Pulmonary artery endothelial cell (primary cell): ENCODE measurements at places on chromosomes 6 and 20. TPM values are rescaled to one million over a fixed set of nuclear protein-coding genes. Genes with fewer than 3 reads are reported as not detected.

GRCh38 chr6:125984311-125984710, 2.0 kb upstream of the TRMT11 start:
- no peak for DNase-seq

DNA sequence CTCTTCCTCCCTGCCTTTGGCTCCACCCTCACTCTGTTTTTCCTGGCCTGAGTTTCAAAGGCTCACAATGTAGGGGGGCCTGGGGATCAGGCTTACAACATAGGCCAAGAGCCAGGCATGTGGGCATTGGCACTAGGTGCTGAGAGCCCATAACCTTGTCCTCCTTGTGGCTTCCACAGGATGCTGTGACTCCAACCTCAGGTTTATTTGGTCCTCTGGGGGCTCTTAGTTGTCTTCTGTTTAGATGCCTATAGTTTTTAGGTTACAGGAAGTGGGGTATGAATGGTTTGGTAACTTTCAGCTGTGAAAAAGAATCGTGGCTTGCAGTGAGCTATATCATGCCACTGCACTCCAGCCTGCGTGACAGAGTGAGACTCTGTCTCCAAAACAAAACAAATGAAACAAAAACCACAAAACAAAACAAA, 25.6 kb downstream of the MMP24 start:
- DNase-seq = no peak

- DNase-seq = no peak
Measured at GRCh38 chr6:48027704-48028435, 83.1 kb downstream of the PTCHD4 start.

- DNase-seq = no peak
Measured at GRCh38 chr6:150046943-150047342, 21.6 kb upstream of the RAET1L start.

DNA sequence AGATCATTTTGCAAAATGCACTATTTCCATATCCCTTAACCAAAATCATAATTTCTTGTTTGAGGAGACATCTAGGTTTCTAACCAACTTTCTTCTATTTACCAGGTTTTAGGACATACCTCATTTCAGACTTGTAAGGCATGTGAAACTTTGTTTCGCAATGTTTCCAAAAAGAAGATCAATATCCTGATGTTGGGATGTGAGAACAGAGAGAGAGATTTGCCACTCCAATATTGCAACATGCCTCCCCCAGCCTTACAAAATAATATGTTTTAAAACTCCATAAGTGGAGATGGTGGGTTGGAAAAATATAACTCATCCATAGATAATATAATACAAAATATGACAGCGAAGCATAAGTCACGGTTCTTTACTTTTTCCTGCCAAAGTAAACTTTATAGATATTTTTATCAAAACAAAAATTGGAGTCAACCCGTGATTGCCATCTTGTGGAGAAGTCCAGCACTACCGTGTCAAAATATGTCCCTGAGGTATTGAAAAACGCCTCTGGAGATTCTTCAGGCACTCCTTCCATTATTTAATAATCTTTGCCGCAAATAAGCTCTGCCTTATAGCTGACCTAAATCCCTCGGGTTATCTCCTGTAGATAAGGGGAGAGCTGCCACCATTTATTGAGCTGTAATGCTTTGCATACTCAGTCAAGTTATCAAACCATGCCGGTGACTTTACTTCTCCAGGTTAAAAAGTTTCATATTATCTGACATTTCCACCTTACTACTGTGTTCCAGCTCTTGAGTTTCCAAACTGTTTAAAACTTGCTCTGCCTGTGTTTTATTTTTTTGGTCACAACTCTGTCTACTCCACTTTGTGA, 534.2 kb downstream of the HACE1 start:
- DNase-seq = no peak

DNA sequence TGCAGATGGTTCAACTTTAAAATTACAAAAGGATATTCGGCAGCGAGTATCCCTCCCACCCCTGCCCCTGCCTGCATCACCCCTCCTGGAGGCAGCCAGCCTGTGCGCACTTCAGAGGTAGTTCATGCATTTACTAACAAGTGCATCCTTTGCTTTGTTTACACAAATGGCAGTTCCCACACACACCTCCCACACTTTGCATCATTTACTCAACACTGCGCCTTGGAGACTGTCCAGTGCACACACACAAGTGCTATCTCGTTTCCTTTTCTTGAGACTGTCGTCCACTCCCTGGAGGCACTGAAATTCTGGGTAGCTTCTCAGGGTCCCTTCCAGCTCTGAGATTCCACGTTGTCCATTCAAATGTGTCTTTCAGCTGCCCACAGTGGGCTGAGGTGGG, 53.1 kb upstream of the VSX1 start:
- DNase-seq = no peak

DNA sequence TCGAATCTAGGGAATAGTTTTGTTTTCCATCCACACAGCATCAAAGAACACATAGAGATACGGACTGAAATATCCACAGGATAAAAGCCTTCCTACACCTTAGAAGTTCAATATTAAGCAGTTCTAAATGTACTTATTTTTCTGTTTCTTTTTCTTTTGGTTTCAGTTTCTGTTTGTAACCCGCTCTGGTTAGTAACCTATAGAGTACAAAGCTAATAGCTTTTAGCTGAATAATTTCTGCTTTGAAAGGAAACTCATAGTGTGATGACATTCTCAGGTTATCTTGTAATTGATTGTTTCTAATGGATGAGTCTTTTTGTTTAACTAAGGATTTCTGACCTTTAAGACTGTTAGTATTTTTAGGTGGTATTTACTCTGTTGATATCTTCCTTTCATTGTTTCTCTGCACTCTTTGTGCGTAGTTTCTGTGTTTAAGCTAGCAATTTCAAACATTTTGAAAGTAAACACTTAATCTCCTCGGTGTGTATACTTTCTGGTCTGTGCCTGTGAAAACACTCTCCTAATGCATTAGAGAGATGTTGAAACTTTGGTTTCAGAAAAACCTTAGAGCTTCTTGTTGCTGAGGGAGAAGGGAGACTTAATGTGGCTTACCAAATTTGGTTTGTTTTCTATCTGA, 385.5 kb downstream of the HDGFL1 start:
- DNase-seq = no peak

- no peak for DNase-seq
Measured at GRCh38 chr6:154619146-154619545, 108.7 kb upstream of the CNKSR3 start.

GRCh38 chr6:32837651-32838113, 857 bp downstream of the TAP2 start:
- DNase-seq = no peak

DNA sequence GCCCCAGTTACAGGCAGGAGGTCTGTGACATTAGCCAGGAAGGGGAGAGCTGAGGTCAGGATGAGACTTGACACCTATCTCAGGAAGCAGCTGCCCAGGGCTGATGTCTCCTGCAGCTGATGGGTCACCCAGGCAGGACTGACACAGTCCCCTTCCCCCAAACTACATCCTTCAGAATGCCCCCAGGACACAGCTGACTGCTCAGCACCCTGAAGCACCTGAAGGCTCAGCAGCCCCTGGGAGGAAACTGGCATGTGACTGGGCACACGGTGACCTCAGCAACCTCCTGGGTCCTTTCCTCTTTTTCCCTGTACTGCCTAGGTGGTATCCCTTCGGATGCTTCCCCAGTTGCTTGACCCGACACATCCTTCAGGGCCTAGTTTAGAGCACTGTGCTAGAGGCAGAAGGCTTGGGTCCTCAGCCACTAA, 1.9 kb downstream of the SDC4 start:
- no peak for DNase-seq

DNA sequence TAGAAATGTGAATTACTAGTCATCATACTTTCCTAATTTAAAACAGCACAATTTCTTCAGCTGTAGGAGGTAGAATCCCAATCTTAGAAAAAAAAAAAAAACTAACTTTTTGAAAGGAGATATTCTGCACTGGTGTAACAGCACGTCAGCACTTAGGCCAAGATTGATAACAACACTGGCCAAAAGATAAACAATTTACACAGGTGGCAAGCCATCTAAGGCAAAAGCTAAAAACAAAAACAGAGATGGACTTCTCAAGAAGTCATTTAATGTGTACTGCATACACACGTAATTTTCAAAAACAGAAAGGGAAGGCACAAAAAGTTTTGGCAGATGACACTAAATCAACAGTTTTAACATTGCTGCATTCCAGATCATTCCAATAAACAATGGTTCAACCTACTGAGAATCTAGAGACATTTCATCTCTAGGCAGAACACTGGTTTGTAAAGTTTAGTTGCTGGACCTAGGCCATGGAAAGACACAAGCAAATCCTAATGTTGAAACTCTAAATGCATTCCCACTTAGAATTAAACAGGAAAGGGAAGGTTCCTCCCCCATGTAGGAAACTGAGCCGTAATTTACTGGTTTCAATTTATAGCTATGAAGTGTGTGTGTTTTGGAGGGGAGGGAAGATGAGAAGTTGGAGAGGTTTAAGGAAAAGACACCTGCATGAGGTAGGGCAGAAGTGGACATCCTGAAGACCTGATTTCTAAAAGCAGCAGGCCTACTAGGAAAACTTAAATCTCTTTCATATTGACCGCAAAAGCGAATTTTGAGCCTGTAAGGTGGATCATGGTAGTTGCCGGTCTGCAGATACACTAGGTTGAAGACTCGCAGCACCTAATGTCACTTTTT, 1.3 kb downstream of the GCLC start:
- DNase-seq = no peak

DNA sequence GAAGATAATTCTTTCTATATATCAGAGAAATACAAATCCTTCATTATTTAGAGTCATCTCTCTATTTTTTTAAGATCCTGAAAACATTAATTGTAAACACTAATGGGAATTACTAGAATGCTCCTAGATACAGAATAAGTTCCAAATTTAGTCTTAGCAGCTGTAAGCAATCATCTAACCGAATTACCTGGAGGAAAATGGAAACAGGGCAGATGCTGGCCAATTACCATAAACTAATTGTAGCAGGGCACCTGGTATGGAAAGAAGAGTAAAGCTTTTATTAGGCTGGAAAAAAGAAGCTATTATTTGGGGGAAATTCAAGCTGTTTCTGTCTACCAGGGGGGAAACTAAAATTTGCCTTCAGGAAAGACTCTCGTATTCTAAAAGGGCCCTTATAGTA, 257.5 kb downstream of the MMUT start:
- DNase-seq = no peak

GRCh38 chr6:1111361-1111760, 200.5 kb upstream of the FOXQ1 start:
- no peak for DNase-seq

DNA sequence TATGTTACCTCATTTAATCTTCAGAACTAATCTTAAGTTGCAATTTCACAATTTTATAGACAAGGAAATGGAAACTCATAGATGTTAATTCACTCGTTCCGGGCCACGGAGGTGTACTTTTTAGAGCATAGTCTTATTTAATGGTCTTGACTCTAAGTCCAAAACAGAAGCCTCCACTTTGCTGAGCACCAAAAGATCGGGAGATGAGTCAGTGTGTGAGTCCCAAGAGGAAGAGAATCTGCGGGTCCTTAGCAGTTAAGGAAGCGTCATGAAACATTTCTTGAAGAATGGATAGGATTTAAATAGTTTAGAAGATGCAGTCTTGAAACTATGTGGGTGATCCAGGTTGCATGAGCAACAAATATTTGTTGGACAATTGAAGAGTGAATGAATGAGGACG, 231.8 kb upstream of the QKI start:
- no peak for DNase-seq

SRMS gene
- not detected in 2 replicates for total RNA-seq

ZNF311 gene
- 0.56 and 0.59 TPM in 2 replicates for total RNA-seq

KCNQ5 gene
- 0.21 TPM in 1 of 2 replicates, not detected in the other for total RNA-seq

FAM209B gene
- total RNA-seq = not detected in 2 replicates

FAM135A gene
- 12.6 and 14.6 TPM in 2 replicates for total RNA-seq

LEMD2 gene
- 40.4 and 58.0 TPM in 2 replicates for total RNA-seq

NKAPL gene
- total RNA-seq = 0.59 and 1.2 TPM in 2 replicates

ASIP gene
- total RNA-seq = not detected in 2 replicates

ARMC12 gene
- total RNA-seq = 0.11 and 0.40 TPM in 2 replicates

LAMA2 gene
- 1.8 and 7.4 TPM in 2 replicates for total RNA-seq

HAO1 gene
- total RNA-seq = 0.07 TPM in 1 of 2 replicates, not detected in the other

CCN6 gene
- 0.07 TPM in 1 of 2 replicates, not detected in the other for total RNA-seq

NEDD9 gene
- total RNA-seq = 32.8 and 51.5 TPM in 2 replicates
